ENCODE measurements at places on chromosomes 7 and 10. TPM values are rescaled to one million over a fixed set of nuclear protein-coding genes. Genes with fewer than 3 reads are reported as not detected.

Gene SPDYE11
- not detected for total RNA-seq

Gene STEAP1B
- 0.07 TPM for total RNA-seq

Gene GTF2IRD1
- 17.7 TPM for total RNA-seq

Gene UFSP1
- total RNA-seq, result 6.3 TPM

Gene EPDR1
- total RNA-seq, result 76.1 TPM

Gene ZNF282
- 24.8 TPM for total RNA-seq

Gene NEBL
- 13.0 TPM for total RNA-seq

Gene HOXA6
- total RNA-seq, result 1.7 TPM

Gene ANKRD1
- total RNA-seq, result 52.3 TPM

Gene ABCC2
- total RNA-seq, result 103 TPM

Gene NCF1
- total RNA-seq, result 0.18 TPM

Gene UCN3
- not detected for total RNA-seq

Gene FAM25A
- total RNA-seq, result not detected

Gene CYP2C19
- not detected for total RNA-seq

Gene TMEM236
- 0.03 TPM for total RNA-seq

All from A549 treated with AZD2906 at 1 μM for 4 hours (cell line).